ENCODE measurements at places on chromosomes 16 and 17. TPM values are rescaled to one million over a fixed set of nuclear protein-coding genes. Genes with fewer than 3 reads are reported as not detected.

- no peak for DNase-seq
Observed at GRCh38 chr16:72480911-72481310, 309.0 kb upstream of the PMFBP1 start.

DNA sequence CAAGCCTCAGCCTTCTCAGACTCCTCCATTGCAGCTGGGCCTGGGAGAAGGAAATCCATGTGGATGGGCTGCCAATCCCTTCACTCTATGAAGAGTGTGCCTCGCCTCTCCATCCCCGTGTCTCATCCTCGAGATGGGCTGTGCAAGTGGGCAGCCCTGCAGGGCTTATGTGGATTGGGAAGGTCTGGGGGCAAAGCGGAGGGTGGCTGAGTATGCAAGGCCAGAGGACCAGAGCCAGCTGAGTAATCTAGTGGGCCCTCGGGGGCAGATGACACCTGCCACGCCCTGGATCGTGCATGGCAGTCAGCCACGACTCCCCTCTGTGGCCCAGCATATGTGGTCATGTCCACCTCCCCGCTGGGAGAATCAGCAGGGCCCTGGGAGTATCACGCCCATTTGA lies 78.9 kb downstream of the IRX5 start:
- DNase-seq: no peak

GRCh38 chr17:40582328-40582901 lies 17.1 kb upstream of the CCR7 start:
- peak; percentile 43 for DNase-seq

DNA sequence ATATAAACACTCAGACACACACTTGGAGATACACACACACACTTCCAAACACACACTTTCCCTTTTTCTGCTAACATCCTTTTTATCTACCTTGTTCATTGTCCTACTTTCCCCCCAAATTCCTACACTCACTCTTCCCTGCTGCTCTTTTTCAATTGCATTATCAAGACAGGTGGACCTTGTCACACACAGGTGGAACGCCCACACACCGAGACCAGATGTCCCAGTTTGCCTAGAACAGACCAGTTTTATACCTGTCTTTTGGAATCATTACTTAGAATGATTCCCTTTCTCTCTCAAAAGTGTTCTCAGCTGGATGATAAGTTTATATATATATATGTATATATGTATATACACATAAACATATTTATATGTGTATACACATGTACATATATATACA lies 50.7 kb upstream of the ARHGAP44 start:
- no peak for DNase-seq

DNA sequence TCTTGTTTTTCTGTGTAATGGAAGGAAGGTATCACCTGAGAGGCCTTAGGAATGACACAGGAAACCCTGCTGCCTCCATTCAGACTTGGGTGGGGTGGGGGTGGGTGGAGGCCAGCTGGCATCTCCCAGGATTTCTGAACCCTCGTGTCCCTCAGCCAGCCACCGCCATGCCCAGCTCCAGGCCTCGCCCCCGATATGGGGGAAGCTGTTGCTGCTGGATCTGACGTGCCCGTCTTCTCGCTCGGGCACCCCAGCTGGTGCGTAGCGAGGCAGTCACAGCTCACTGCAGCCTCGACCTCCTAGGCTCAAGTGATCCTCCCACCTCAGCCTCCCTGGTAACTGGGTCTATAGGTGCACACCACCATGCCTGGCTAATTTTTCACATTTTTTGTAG lies 220.0 kb upstream of the CHMP6 start:
- DNase-seq: no peak

The ZNF213 gene
- 17.7 TPM for total RNA-seq

Measured in PC-9 (cell line).